Activated T-helper 1 cell treated with anti-CD3 and anti-CD28 coated beads, Interleukin-12 subunit alpha, Interleukin-12 subunit beta, Interleukin-2, Interleukin-4 antibody, amounts not matched to agents 30 ng/mL and 10 ng/mL and 1 ng/mL, durations not matched to agents 14 hours and 24 hours and 36 hours (primary cell): ENCODE measurements at places on chromosomes 3 and 15. TPM values are rescaled to one million over a fixed set of nuclear protein-coding genes. Genes with fewer than 3 reads are reported as not detected.

The AP2M1 gene
- 235 and 238 TPM in 2 replicates for total RNA-seq

The CASR gene
- total RNA-seq, result not detected in 2 replicates

The GABRB3 gene
- not detected in 2 replicates for total RNA-seq

The LSAMP gene
- total RNA-seq, result not detected in 2 replicates
